Frontal cortex (tissue), 4 donors: ENCODE measurements at places on chromosomes 12 and 14.

- no peak for DNase-seq
These were observed 1.2 kb downstream of the FBXO34 start for GRCh38 chr14:55272387-55272786.

- no peak for DNase-seq
These were observed 13.8 kb upstream of the METAP2 start for GRCh38 chr12:95460105-95460504.

DNA sequence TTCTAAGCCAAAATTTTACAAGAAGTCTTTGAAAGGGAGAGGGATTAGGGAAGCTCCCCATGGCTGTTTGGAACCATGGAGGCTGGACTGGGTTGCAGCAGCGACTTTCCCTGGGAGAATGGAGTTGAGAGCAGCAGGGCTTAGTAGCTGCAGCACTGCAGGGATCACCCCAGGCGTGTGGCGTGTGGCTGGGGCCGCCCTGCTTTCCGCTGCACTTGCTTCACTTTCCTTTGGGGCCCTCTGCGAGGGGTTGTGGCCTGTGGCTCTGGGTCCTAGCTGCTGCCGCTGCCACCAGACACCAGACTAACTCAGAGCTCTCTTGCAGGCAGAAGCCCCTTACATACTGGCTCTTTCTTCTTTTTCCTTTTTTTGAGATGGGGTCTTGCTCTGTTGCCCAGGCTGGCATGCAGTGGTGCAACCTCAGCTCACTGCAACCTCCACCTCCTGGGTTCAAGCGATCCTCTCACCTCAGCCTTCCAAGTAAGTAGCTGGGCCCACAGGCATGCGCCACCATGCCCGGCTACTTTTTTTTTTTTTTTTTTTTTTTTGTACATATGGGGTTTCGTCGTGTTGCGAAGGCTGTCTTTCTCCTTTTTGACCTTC, 25.4 kb downstream of the CCDC62 start:
- DNase-seq = no peak

GRCh38 chr12:128729628-128730121, 94.1 kb downstream of the SLC15A4 start:
- no peak for DNase-seq

DNA sequence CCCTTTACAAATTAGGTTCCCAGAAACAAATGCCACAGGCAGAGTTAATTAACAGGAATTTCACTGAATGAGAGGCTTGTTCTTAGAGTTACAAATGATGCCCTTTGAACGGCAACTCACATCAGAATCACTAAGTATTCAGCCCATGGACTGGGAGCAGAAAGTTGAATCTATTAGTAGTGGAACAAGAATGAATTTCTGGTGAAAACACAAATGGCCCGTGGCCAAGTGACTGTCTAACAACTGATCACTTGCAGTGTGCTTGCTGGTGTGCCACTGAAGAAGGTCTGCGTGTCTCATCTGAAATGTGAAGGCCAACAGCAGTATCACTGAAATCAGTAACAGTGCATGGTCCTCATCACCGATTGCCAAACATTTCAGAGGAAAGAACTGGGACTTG, 893.4 kb upstream of the TMEM132C start:
- DNase-seq = no peak

DNA sequence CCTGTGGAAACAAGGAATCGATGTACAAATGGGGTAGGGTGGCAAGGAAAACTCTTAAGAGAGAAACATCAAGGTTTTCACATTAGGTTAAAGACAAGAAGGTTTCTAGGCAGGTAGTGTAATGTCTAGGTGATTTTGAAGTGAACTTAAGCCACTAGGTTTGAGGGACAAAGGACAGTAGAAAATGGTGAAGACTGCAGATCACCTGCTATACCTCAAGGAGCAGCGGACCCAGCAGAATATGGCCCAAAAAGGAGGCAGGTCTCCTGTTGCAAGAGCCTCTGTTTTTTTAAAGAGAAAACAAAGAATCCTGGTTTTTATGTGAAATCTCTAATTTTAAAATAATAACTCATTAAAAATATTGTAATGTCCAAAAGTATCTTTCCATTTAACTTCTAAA, 178.1 kb downstream of the ACSS3 start:
- no peak for DNase-seq

- no peak for DNase-seq
These were observed 114.9 kb downstream of the PDZRN4 start for GRCh38 chr12:41302979-41303403.

- DNase-seq = no peak
These were observed 48.7 kb downstream of the PSMA6 start for GRCh38 chr14:35340616-35341453.

- no peak for DNase-seq
These were observed 59.4 kb upstream of the E2F7 start for GRCh38 chr12:77124767-77125166.

DNA sequence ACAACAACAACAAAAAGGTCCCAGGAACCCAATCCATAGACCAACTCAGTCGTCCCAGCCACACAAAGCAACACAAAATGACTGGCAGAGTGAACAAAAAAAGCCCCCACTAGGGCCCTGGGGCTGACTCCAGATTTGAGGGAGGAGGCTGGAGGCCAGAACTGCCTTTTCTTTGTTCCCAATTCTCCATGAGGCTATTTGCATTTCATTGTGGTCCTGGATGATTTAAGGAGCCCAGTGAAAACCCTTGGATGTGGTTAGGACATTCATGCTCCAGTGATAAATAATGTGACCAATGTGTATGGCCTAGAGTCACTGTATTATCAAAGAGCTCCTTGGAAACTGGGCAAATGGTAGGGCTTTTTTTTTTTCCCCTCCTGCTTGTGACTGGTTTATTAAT, 192.9 kb downstream of the NUAK1 start:
- DNase-seq = no peak

- no peak for DNase-seq
These were observed 1.5 kb downstream of the OR4E1 start for GRCh38 chr14:21672116-21672515.

DNA sequence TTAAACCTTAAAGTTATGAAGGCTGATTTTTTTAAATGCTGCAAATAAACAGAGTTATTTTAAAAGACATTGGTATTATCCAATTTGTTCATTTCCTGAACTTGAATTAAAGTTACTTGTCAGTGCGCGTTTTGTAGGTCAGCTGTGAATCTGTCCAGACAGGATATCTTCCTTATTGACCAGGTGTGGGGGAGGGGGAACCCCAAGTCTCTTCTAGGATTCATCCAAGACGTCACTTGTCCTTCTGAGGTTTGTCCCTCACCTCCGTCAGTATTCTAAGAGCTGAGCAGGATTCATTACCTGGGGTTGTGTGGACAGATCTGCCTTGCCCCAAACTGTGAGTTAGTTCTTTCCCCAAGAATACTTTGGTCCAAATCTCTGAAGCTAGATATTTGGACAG, 8.8 kb upstream of the PRIMA1 start:
- no peak for DNase-seq

GRCh38 chr12:94429191-94429590, 30.5 kb downstream of the CEP83 start:
- no peak for DNase-seq

DNA sequence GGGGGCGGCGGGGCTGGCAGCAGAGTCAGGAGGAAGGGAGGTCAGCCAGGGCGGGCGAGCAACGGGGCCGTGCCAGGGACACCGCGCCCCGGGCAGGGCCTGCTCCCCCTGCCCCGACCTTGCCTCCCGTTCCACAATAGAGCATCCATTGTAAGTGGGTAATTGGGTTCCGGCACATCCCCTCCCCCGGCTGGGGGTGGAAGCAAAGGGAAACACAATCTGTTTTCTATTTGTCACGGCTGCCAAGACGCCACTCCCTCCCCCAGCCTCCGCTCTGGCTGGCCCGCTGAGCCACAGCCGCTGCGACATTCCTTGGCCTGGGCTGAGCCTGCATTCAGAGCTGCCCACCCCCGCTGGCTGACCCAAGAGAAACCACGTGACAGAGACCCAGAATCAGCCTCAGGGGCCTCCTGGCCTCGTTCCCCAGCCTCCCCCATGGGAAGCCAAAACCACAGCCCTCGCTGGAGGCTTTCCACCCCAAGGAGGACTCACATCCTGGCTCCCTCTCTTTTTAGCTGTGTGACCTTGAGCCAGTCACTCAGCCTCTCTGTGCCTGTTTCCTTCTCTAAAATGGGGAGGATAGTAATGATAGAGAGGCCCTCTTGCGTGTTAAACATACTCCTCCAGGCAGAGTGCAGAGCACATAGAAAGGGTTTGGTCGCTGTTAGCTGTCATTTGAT, 117.6 kb downstream of the SCARB1 start:
- DNase-seq = peak; percentile 92

- no peak for DNase-seq
These were observed 12.3 kb upstream of the KRT74 start for GRCh38 chr12:52585946-52586345.

- DNase-seq = no peak
These were observed 152.7 kb downstream of the PELI2 start for GRCh38 chr14:56270921-56271320.

DNA sequence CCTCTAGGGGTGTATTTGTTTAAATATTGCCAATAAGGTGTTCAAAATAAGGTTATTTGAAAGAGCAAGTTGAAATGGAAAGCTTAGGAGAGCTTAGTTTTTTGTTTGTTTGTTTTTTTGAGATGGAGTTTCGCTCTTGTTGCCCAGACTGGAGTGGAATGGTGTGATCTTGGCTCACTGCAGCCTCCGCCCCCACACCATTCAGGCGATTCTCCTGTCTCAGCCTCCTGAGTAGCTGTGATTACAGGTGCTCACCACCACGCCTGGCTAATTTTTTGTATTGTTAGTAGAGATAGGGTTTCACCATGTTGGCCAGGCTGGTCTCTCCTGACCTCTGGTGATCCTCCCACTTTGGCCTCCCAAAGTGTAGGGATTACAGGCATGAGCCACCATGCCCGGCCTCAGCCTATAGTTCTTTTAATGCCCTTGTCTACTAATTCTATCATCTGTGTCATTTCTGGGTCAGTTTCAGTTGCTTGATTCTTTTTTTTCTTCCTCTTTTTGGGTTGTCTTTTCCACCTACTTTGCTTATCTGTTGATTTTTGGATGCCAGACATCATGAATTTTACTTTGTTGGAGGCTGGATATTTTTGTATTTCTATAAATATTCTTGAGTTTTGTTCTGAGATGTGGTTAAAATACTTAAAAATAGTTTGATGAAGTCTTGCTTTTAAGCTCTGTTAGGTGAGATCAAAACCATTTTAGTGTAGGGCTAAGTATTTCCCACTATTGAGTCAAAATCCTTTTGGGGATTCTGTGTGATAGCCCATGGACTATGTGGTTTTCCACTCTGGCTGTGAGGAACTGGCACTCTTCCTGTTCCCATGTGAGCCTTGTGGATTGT, 18.7 kb downstream of the RCOR1 start:
- no peak for DNase-seq

- no peak for DNase-seq
These were observed 26.2 kb upstream of the TRIM9 start for GRCh38 chr14:51121096-51121495.

- DNase-seq = no peak
These were observed 93.9 kb downstream of the SLC16A7 start for GRCh38 chr12:59689776-59690175.

DNA sequence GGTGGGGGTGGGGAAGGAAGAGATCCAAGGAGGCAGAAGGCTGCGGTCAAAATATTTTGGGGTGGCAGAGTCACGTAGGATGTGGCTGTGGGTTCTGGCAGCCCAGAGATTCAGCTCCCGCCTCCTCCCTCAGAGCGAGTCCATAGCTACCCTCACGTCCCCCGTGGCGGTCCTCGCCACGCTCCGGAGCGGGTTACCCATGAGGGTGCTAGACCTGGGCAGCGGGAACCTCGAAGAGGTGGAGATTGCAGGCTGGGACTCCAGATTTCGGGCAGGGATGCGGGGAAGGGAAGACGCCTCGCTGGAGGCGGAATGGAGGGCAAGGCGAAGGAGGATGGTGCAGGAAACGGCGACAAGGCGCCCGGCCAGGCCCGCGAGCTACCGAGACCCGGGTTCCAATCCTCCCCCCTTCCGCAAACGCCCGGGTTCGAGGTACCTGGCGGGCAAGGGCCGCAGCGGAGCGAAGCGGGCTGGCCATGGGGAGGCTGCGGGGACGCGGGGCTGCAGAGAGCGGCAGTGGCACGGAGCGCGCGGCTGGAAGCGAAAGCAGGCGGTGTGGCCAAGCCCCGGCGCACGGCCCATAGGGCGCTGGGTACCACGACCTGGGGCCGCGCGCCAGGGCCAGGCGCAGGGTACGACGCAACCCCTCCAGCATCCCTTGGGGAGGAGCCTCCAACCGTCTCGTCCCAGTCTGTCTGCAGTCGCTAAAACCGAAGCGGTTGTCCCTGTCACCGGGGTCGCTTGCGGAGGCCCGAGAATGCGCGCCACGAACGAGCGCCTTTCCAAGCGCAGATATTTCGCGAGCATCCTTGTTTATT, 46.2 kb downstream of the BCAT1 start:
- peak; percentile 53 for DNase-seq

- DNase-seq = no peak
These were observed 20.4 kb downstream of the JDP2 start for GRCh38 chr14:75448209-75448608.

DNA sequence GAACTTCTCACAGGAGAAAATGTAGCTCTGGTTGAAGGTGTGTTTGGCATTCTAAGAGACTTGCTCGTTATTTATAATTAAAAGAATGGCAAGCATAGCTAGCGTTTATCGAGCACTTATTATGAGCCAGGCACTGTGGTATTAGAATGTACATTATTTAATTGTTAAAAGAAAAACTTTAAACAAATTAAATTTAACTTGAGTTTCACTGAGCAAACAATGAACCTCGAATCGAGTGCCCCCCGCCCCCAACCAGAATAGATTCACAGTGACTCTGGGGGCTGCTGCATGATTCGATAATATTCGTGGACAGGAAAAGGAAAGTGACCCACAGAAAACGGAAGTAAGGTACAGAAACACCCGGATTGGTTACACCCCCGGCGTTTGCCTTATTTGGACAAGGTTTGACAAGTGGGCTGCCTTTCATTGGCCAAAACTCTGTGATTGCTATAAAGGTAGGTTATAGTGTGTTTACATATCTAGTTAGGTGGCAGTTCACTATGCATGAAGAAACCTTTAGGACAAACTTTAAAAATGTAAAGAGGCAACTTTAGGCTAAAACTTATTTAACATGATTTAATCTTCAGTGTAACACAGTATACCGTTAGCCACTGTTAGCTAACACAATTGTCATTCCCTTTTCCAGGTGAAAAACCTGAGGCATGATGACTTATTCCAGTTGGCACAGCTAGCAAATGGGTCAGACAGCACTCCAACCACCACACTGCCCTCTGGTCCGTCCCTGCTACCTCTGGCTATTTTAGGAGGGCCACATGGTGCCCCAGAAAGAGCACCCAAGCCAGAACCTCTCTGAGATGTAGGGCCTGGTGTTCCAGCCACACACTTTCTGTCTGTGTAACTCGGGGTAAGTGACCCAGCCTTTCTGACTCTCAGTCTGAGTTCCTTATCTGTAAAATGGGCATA, 7.1 kb downstream of the SCNN1A start:
- DNase-seq = no peak
